ENCODE measurements at places on chromosomes 5 and 9. TPM values are rescaled to one million over a fixed set of nuclear protein-coding genes. Genes with fewer than 3 reads are reported as not detected.

RNF183 gene
- polyA plus RNA-seq: 0.46 TPM

- no peak for DNase-seq
These were observed 252.9 kb downstream of the HSPA4 start for GRCh38 chr5:133304707-133305216.

LURAP1L gene
- polyA plus RNA-seq: 6.8 TPM

DNA sequence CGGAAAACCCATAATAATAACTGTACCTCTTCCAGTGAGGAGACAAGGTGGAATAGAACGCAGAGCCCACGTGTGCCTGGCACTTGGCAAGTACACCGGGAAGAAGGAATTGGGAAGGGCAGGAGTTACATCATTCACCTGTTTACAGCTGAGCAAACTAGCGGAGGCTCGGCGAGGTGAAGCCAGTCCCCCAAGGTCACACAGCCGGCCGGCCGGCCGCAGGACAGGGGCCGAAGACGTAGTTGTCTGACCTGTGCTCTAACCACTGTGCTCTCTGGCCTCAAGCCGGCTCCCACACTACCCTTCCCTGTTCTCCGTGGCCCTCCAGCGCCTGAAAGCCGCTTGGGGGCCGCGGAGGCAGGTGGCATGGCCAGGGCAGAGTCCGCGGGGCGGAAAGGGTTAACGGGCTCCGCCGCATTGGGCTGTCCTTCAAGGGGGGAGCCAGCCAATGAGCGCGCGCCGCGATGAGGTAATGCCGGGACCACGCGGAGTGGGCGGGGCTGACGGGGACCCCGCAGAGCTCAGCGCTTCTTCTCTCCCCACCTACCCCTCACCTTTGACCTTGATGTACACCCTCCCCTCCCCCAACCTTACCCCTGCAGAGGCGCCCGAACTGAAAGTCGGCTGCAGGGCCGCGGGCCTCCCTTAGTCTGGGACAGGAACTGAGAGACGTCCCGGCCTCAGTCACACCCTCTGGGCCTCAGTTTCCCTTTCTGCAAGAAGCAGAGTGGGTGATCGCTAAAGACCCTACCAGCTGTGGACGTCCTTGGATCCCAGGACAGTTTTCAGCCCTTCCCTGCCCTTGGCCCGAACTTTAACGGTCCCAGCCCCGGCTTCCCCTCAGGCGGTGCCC, 125.1 kb downstream of the C9orf50 start:
- peak; percentile 70 for DNase-seq

DNA sequence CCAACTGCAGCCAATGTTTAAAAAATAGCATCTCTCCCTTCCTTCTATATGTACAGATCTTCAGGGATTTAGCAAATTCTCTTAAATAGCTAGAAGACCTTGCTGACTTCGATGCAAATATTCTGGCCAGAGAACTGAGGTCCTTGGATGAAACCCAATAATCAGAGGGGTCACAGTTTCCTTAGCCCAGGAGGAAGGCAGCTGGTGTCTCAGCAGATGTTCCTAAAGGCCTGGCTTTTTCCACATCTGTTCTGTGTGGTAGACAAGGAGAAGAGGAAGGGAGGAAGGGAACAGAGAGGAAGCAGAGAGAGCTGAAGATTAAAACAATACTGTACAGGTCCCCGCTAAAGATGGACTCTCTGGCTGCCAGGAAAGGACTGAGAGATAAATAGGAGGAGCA, 33.1 kb downstream of the BOD1 start:
- DNase-seq: no peak

C1QTNF3 gene
- polyA plus RNA-seq: 25.1 TPM

GRCh38 chr9:19493174-19493811, 84.5 kb downstream of the ACER2 start:
- DNase-seq: peak; percentile 67

DNA sequence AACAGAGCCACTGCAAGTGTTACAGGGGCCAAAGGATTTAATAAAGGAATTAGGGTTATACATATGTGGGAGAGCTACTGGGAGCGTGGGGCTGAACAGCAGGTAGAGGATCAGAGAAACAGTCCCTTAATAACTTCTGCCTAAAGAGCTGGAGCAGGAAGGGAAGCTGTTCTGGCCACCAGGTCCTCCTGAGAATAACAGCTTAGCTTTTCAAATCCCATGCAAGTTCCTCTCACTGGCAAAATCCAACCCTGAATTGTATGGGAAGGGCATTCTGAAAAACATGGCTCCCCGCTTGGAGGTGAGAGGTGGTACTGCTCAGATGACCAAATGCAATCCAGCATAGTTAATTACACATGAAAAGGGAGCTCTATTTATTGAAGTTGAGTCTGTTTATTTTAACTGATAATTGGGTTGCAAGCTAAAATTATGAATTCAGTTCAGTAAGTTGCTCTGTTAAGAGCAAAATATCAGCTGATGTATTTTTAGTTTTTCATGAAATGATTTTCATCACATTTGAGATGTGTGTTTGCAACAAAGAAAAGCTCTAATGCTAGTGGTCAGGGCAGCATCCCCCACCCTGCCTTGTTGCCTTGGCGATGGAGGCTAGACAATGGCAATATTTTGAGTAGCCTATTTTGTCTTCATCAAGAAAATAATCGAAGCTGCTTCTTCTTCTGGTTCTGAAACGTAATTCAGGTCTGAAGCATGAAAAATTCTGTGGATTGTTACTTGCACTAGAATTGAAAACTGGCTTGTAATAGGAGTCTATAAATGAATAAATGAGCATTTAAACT, 58.4 kb upstream of the SH3GL2 start:
- DNase-seq: no peak

DNA sequence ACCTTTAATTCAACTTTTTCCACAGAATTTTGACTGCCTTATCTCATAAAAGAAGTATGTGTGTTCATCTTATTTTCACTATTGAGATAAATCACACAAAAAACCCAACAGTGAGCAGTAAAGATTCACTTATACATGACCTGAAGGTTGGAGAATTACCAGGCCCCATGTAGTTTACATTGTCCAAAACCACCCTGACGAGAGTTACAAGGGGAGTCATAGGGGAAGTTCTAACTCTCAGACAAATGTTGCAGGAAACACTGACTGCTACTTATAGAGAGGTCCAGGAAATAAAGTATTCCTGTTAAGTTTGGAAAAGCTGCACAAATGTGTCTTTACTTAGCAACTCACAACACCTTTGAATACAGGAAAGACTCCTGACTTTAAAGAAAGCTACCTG, 14.1 kb downstream of the SPATA9 start:
- no peak for DNase-seq

DNA sequence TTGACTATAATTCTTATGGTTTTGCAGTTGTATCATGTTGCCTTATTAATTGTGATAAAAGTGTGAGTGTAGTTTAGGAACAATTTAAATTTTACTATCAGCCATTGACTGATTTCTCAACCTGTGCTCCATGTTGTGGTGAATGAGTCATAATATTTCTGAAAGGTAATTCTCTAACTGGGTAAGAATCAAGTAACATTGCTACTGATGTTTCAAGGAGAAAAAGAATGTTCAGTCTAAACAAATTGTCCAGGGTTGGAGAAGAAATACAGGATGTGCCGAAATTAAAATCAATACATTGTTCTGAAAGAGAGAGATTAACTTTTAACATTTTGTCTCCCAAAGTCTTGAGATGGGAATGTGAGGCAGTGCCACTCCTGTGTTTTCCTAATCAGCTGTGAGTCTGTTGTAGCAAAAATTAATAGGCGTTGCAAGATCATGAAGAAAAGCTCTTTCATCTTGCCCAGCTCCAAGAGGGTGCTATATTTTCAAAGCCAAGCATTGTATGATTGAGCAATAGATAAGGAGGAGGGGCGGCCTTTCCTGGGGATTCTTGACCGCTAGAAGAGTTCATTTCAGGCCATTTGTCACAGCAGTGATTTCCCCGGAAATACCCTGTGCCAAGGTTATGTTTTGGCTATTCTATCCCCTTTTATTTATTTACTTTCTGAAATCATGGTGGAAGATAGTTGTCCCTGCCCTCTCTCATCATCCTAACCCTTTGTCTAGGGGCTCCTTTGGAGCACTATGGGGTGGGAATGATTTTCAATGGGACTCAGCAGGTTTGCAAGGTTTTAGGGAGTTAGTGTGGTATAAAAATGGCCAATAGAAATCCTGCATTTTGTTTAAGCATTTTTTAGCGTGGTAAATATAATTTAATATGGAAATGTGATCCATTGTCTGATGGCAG, 151.6 kb downstream of the FOCAD start:
- no peak for DNase-seq

DNA sequence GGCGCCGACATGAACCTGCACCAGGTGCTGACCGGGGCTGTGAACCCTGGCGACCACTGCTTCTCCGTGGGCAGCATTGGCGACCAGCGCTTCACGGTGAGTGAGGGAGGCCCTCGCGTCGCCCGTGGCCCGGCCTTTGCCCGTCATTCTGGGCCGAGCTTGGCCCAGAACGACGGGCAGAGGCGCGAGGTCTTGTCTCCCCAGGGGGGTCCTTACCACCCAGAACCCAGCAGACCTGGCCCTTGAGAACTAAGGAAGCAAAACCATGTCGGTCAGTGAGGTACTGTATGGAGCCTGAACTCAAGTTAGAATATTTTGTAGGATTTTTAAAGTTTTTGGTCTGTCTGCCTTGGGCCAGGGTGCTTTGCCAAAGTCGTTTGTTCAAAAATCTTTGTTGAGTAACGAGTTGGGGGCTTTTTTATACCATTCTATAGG, 691 bp downstream of the DMXL1 start:
- DNase-seq: no peak

GRCh38 chr5:37554938-37555337, 175.8 kb downstream of the WDR70 start:
- DNase-seq: no peak

DNA sequence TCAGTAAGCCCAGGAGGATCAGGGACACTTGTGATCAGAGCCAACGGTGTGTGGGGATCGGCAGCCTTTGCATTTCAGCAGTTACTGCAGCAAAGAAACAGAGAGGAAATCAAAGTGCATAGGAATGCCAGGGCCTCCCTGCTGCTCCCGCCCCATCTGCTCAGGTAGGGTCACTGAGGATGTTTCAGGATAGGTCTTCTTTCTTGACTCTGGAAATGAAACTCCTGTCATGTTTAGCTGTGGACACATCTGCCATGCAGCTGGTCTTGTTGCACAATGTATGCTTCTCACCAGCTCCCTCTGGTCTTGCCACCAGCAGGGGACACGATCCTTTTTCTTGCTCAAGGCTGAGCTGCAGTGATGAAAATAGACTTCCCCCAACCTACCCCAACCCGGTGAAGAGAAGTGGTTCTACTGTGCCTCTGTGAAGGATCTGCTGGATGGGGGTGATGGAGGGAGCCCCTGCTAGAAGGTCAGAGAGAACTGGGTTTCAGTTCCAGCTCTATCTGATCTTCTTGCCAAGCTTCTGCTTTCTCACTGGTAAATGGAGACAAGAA, 185.2 kb upstream of the KLF4 start:
- no peak for DNase-seq
